ENCODE measurements at places on chromosomes 4 and X. TPM values are rescaled to one million over a fixed set of nuclear protein-coding genes. Genes with fewer than 3 reads are reported as not detected.

Gene CYLC1
- total RNA-seq = not detected

- H3K4me3 ChIP-seq = no peak overlapping the region
- no peaks in the 10 kb centered on the region for H3K4me1 ChIP-seq
- no peak overlapping the region for H3K27ac ChIP-seq
- H3K27me3 ChIP-seq = no peaks in the 10 kb centered on the region
- no peaks in the 10 kb centered on the region for H3K36me3 ChIP-seq
These were observed 112.8 kb upstream of the MAP3K15 start for GRCh38 chrX:19628011-19628575.

DNA sequence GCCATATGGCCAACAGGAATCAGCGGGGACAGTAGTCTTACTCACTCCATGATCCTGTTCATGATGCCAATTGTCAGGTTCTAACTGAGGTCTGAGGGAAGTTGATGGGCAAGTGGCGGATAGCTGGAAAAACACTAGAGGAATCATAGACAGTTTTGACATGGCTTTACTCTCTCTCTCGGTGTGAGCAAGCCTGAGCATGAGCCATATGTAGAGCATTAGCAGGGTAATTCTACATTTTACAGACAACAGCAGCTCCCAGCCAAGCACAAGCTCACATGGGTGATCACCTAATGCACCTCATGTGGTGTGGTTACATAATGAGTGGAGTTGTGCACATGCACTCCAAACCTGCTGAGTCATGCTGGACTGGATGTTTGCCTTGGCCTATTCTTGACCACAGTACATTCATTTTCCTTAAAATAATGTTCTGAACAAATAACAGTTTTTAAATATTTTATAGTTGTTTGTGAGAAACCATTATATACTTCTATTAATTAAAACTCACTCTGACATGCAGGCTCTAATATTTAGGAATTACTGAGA lies 429.2 kb downstream of the GPAT3 start:
- no peak for DNase-seq
- H3K36me3 ChIP-seq = no peaks in the 10 kb centered on the region
- no peak overlapping the region for H3K4me3 ChIP-seq
- no peak overlapping the region for H3K27ac ChIP-seq

DNA sequence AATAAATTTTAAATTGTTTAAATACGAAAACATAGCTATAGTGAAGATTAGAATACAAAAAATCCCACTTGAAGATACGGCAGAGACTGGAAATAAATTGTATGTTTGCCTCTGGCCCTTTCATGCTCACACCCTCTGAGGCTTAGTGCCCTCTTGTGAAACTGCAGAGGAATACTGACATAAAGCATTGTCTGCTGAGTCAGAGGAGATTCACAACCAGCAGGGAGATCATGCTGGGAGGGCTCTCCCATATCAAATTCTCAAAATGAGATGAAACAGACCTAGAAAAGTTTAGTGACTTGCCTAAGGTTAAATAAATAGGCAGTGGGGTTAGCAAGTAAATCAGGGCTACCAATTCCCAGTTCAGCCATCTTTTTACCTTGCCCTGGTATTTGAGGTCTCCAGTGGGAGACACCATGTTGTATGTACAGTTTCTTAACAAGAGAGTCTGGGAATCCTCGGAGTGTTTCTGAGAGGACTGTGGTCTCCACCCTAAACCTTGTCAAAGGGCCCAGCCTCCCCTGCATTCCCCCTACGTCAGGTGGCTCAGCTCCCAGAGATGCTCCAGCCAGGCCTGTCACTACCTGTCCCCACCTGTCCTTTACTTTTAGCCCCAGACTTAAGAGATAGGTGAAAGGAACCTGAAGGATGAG lies 581.4 kb upstream of the DIPK2B start:
- H3K36me3 ChIP-seq = no peaks in the 10 kb centered on the region
- H3K27me3 ChIP-seq = no peaks in the 10 kb centered on the region
- H3K4me3 ChIP-seq = no peak overlapping the region
- no peak overlapping the region for H3K27ac ChIP-seq

GRCh38 chrX:136268051-136269048 lies 17.1 kb upstream of the MAP7D3 start:
- H3K27me3 ChIP-seq = no peaks in the 10 kb centered on the region
- H3K4me3 ChIP-seq = no peak overlapping the region
- H3K27ac ChIP-seq = no peak overlapping the region
- H3K36me3 ChIP-seq = no peaks in the 10 kb centered on the region

Gene MAGEA8
- total RNA-seq = not detected

- no peaks in the 10 kb centered on the region for H3K36me3 ChIP-seq
- no peaks in the 10 kb centered on the region for H3K27me3 ChIP-seq
- no peak for DNase-seq
- H3K4me3 ChIP-seq = no peak overlapping the region
These were observed 70.8 kb upstream of the PACRGL start for GRCh38 chr4:20629186-20630106.

Gene LGI2
- 0.84 TPM for total RNA-seq

Gene MTMR8
- 1.9 TPM for total RNA-seq

DNA sequence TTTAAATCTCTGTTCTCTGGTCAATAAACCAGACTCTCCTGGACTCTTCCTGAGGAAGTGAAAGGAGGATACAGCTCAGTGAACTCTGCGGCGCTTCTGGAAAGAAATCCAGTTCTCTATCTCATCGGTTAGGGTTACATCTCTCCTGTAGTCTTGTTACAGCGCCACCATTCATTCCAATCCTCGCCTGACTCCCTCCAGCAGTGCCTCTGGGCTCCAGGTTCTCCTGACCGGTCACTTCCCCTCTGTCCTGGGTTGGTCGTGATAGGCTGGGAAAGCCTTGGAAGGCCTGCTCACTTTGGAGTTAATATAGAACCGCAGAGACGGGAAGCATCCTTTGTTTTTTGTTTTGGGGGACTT lies 97.0 kb upstream of the STOX2 start:
- no peak overlapping the region for H3K4me3 ChIP-seq
- no peaks in the 10 kb centered on the region for H3K27me3 ChIP-seq
- peaks cover 4% of the 10 kb centered on the region for H3K4me1 ChIP-seq
- H3K27ac ChIP-seq = peak overlapping the region; percentile 34
- DNase-seq = no peak
- H3K36me3 ChIP-seq = no peaks in the 10 kb centered on the region
